ENCODE measurements at places on chromosomes 6 and 20.

GRCh38 chr6:56556751-56557540 is 85.7 kb downstream of the DST start:
- no peak for DNase-seq

DNA sequence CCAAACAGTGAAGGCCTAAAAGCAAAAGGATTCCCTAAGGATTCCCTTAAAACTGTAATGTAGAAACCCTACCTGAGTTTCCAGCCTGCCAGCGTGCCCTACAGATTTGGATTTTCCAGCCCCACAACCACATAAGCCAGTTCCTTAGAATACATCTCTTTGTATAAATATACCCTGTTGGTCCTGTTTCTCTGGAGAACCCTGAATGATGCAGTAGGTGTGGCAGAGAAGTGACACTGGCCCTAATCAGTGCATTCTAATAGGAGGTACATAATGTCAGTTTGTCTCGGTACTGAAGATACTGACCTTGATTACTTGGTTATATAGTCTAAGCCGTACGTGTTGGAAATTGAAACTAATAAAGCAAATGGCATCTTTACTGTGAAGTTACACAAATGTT is 707.8 kb upstream of the SLC35B3 start:
- DNase-seq = no peak

GRCh38 chr6:72742001-72742673 is 120.3 kb downstream of the KCNQ5 start:
- DNase-seq = no peak

DNA sequence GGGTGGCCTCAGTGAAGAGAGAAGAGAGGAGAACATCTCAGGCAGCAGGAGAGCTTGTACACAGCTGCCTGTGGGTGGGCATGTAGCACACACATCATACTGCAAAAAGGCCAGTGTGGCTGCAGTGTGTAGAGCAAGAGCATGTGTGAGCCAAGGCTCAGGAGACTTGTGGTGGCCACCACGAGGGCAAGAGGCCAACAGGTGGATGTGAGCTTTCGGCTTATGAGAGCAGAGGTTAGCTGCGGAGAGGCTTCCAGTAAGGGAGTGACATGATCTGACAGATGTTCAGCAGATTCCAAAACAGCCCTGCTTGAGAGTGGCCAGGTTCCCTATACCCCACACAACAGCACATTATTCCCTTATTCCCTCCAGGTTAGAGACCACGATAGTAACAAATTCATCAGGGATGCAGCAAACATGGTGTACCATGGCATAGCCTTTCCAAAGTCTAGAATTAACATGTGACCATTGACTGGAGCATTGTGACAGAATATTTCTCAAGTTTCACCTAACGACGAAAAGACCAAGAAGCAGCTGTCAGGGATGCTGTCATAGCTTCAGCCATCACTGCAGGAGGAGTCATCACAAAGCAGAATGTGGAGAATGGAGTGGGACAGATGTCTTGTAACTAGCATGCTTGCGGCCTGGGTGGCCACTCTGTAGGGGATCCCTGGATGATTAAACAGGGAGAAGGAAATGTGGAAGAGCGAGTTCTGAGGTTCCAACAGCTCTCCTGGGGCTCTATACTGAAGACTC is 23.1 kb downstream of the HM13 start:
- DNase-seq = no peak

GRCh38 chr20:43825581-43825980 is 89.1 kb upstream of the TOX2 start:
- no peak for DNase-seq

GRCh38 chr6:3209114-3210023 is 18.1 kb downstream of the TUBB2B start:
- peak; percentile 35 for DNase-seq

DNA sequence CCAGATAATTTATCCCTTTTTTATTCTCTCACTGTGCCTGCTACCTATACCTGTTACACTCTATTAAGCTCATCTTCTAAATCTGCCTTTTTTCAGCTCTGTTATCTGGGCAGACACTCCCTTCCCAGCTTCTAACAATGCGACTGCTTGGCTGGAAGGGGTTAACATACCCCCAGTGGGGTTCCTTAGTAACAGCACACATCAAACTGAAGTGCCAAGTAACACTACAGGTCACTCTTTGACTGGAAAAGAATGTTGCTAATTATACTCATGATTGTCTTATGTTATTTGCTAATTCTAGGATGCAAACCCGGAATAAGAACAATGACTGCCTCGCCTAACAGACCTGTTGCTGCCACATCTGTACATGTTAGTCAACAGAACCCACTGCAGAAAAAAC is 203.5 kb downstream of the EPM2A start:
- DNase-seq = no peak

DNA sequence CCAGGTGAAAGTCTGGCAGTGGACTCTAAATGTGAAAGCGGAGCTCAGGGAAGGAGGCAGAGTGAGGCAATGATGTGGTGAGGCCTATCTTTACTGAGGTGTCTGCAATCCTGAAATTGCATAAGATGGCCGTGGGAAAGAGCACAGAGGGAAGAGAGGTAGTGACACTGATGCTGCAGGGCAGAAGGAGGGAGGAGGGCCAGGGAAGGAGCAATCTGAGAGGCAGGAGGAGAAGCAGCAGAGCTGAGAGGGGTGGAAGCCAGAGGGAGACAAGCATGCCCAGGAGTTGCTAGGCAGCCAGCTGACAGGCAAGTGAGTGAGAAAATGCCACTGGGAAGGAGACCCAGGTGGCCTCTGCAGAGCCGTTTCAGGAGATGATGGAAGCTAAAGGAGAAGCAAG is 97.4 kb upstream of the CNR1 start:
- DNase-seq = no peak

- no peak for DNase-seq
Measured at GRCh38 chr20:61404303-61404702, 152.2 kb downstream of the CDH4 start.

- DNase-seq = no peak
Measured at GRCh38 chr6:137206577-137206976, 12.6 kb downstream of the IFNGR1 start.

- no peak for DNase-seq
Measured at GRCh38 chr6:3271756-3272155, 13.0 kb downstream of the PSMG4 start.

- DNase-seq = no peak
Measured at GRCh38 chr6:155100087-155100486, 105.0 kb downstream of the TIAM2 start.

DNA sequence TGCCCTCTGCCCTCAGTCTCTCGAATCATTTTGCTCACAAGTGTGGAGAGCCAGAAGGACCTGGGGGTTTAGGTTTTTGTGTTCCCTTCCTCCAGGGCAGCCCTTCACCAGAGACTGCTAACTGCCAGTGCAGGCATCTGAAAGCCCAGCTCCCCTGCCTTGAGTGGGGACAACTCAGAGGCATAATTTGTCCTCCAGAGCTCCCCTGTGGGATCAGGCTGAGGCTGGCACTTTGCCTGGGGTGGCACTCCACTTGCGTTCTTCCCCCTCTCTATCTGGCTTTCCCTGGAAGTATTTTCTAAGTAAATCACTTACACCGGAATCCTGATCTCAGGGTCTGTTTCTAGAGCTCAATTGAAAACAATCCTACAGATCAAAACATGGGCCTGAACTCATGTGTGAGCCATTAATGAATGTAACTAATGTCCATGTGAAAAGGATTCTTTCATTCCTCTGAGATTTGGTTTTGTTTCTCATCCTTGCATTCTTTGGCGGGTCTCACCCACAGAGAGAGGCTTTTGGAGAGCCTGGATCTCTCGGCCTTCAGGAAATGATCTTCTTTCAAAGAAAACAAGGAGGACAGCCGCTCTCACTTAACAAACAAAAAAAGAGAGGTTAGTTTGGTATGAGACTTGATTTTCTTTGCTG is 125.7 kb upstream of the RIPOR2 start:
- DNase-seq = no peak

GRCh38 chr6:30730601-30731435 is 10.7 kb downstream of the TUBB start:
- DNase-seq = peak; percentile 88

DNA sequence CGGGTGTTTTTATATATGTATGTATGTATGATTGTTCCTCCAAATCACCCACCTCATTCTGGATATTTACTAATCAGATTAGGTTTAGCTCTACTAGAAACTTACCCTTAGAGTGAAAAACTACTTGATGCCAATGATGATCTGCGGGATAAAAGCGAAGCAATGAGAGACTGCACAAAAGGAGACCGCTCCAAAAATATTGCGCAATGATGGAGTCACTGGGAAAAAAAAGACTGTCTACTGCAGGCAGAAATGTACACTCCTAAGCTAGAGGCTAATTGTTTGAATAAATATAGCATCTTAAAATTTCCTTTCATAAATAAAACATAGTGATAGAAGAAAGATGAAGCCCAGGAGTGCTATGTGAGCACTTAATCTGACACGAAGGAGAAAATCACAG is 7.3 kb downstream of the RAB32 start:
- DNase-seq = no peak

GRCh38 chr6:162271922-162272321 is 455.6 kb downstream of the PRKN start:
- no peak for DNase-seq

- no peak for DNase-seq
Measured at GRCh38 chr6:142773324-142773723, 171.7 kb downstream of the HIVEP2 start.

DNA sequence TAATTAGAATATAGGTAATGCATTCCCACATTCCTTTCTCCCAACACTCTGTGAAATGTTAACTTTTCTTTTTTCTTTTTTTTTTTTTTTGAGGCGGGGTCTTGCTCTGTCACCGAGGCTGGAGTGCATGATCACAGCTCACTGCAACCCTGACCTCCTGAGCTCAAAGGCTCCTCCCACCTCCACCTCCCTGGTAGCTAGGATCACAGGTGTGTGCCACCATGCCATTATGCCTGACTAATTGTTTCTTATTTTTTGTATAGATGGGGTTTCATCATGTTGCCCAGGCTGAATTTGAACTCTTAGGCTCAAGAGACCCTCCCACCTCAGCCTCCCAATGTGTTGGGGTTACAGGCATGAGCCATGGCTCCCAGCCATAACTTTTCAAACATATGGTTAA is 135.7 kb upstream of the SHLD1 start:
- no peak for DNase-seq

DNA sequence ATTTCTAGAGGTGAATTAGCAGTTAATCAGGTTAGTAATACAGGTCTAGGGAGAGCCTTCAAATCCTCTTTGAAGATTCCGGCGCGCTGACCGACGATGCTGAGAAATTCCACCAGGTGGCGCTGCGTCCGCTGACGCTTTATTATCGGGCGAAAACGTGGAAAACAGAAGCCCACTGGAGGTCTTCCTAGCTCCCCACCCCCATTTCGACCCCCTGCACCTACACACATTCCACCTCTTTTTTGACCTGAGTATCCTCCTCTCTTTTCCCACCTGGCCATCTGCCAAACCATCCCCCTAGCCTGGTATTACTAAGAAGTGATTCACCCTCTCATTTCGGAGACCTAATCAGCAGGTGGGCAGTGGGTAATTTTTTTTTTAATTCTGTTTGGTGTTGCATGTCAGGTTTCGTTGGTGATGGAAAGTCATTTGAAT is 65.4 kb upstream of the RIN2 start:
- peak; percentile 83 for DNase-seq

GRCh38 chr6:5103250-5103649 is 18.1 kb downstream of the PPP1R3G start:
- DNase-seq = no peak
